CD4-positive, alpha-beta T cell treated with Interferon gamma for 1 hour (primary cell): ENCODE measurements at places on chromosomes 12 and 14.

- DNase-seq: peak; percentile 14
These were observed 3.0 kb downstream of the ERO1A start for GRCh38 chr14:52692248-52692962.

DNA sequence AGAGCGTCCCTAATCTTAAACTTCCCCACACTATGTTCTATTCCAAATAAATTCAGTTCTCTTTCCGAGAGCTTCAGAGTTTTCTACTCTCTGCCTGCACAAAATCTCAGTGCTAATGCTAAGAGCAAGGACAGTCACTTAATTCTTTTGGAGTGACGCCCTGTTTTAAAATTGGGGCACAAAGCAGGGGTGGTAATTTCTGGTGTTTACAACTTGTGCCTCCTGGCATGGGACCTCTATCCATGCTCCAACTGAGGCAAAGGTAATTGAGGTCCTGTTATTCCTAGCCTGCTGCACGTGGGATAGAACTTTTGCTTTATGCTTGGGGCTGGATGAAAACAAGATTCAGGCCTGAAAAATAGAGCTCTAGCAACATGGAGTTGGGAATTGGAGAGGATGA is 22.9 kb downstream of the C12orf50 start:
- no peak for DNase-seq

- no peak for DNase-seq
These were observed 30.4 kb downstream of the HEATR5A start for GRCh38 chr14:31389946-31390345.

DNA sequence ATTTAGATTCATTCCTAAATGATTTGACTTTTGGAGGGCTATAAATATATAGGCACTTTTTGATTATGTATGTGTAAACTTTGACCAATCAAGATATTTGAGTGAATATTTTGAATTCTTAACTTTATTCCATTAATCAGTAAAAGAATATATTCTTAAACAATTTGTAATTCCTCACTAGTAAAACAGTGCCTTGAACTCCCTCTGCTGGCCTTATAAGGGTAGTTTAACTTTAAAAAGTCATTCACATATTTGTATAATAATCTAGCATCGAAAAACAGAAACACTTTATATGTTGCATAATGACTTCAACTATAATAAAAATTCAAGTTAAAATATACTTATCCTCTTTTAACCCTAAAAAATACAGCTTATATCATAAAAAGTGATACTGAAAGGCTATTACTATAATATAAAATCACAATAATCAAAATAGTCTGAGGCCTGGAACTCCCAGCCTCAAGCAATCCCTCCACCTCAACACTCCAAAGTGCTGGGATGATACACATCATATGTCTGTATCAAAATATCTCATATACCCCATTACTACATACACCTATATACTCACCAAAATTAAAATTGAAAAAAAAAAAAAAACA is 31.2 kb downstream of the CCDC59 start:
- DNase-seq: no peak

GRCh38 chr12:121538699-121539061 is 42.1 kb downstream of the KDM2B start:
- no peak for DNase-seq
